ENCODE measurements at places on chromosomes 11 and 22.

DNA sequence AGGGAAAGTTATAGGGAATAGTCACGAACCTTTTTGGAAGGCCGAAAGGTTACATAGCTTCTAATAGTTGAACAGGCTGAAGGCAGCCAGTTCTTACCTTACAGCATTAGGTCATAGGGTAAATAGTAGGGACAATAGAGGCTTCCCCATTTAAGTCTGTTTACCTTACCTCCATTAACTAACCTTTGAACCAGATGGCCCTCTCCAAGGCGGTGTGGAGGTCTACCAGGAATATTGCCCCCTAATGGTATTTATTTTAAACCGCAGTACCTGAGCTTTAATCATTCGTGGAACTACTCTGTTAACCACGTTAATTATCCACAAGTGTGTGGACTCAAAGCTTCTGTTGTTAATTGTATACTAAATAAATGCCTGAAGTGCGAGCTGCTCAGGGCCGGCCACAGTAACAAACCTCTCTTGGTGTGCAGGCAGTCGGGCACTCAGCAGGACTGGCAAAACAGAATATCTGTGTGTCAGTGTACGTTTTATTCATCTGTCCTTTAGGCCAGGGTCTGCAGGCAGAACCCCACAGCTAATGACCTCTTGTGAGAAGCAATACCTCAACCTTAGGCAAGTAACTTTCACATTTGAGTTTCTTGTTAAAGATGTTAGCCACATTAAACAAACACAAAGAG is 81.7 kb downstream of the PRCP start:
- DNase-seq, result no peak

DNA sequence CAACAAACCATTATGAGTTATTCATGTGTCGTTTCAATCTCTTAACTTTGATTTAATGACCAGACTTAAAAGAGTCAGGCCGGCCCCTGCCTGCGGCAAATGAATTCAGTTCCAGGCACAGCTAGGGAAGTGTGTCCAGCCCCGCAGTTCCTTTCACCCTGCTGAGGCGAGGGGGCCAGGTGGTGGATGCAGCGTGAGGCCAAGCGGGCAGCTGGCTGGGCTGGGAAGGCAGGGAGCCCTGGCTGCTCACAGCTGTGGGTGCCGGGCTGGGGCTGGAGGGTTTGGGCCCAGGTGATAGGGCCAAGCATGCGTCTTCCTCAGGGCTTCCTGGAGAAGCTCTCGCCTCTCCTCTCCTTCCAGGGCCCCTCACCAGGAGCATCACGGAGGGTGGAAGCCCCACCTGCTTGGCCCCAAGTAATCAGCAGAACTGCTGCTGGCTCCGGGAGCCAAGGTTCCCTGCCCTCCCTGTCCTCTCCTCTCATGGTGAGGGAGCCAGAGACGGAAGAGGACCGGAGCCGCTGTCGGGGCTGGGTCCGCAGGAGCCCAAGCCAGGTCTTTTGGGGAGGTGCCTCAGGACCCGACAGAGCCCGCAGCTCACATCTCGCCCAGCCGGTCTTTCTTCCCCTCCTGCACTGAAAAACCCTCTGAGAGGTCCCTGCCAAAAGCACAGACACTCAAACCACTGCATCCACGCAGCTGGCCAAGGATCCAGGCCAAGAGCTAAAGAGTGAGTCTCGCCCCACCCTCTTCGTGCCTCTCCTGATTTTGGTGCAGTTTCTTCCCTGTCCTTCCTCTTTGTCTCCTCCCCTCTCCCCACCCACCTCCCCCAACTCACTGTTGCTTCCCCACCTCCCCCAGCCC is 97.0 kb downstream of the ST3GAL4 start:
- no peak for DNase-seq

- no peak for DNase-seq
Measured at GRCh38 chr11:57313071-57313787, 11.5 kb downstream of the TNKS1BP1 start.

DNA sequence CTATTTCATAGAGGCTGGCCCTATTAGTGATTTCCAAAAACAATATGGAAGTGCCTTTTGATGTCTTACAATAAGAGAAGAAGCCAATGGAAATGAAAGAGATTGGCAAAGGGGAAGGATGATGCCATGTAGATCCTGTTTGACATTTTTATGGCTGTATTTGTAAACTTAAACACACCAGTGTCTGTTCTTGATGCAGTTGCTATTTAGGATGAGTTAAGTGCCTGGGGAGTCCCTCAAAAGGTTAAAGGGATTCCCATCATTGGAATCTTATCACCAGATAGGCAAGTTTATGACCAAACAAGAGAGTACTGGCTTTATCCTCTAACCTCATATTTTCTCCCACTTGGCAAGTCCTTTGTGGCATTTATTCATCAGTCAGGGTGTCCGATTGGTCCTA is 91.4 kb downstream of the CD44 start:
- no peak for DNase-seq

GRCh38 chr22:39148727-39149535 is 3.5 kb downstream of the CBX7 start:
- peak; percentile 41 for DNase-seq

DNA sequence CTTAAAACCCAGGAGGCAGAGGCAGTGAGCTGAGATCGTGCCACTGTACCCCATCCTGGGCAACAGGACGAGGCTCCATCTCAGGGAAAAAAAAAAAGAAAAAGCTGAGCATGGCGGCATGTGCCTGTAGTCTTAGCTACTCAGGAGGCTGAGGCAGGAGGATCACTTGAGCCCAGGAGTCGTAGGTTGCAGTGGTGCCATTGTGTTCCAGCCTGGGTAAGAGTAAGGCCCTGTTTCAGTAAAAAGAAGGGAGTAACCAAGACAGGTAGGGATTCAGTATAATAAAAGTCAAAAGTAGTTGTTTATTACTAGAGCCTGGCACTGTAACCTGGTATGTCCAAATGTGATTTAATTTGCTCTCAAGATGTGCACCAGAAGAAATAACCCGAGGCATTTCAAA is 8.1 kb upstream of the RAB30 start:
- DNase-seq, result no peak

GRCh38 chr11:396511-396947 is 2.5 kb downstream of the PKP3 start:
- DNase-seq, result no peak

DNA sequence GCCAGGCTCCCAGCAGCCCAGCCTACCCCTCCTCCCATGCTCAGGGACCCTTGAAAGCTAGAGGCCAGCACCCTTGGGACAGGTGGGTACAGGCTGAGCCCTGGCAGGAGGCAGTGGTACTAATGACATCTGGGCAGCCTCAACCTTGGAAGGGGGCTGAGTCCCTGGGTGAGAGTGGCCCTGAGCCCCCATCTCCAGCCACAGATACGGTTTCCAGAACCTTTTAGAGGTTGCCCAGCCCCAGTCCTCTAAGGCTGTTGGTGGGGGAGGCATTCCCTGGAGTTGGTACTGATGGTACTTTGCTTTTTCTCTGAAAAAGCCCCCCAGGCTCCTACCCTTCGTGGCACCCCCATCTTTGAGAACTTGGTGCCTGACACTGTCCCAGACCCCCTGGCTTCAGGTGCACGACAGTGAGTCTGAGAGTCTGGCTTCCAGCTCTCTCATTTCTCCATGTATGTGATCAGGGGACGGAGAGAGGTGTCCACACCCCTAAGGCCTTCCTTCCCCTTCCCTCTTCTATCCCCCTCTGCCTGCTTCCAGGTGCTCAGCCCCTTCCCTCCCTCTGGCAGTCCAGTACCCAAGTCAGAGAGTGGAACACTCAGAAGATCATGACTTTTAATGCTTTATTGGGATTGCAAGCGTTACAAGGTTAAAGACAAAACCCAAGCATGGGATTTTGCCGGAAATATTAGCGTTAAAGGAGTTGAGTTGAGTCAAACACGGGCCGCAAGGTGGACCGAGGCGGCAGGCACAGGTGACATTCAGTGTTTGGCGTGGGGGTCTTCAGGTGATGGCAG is 10.5 kb downstream of the IGF2 start:
- no peak for DNase-seq

All from stimulated activated CD4-positive, alpha-beta T cell treated with anti-CD3 and anti-CD28 coated beads, TNF-alpha, amount 100 ng/mL, for 4 hours (primary cell).